ENCODE measurements at places on chromosomes 5 and 9. TPM values are rescaled to one million over a fixed set of nuclear protein-coding genes. Genes with fewer than 3 reads are reported as not detected.

Gene VCAN
- total RNA-seq, result 0.30 TPM

Gene NR5A1
- not detected for total RNA-seq

Gene TAF11L5
- not detected for total RNA-seq

- no peaks in the 10 kb centered on the region for H3K27me3 ChIP-seq
- no peak for DNase-seq
- H3K27ac ChIP-seq, result peak overlapping the region; percentile 96
- peak overlapping the region; percentile 86 for H3K4me3 ChIP-seq
- peaks cover 14% of the 10 kb centered on the region for H3K4me1 ChIP-seq
Observed at GRCh38 chr5:34007201-34007620, 639 bp downstream of the AMACR start.

DNA sequence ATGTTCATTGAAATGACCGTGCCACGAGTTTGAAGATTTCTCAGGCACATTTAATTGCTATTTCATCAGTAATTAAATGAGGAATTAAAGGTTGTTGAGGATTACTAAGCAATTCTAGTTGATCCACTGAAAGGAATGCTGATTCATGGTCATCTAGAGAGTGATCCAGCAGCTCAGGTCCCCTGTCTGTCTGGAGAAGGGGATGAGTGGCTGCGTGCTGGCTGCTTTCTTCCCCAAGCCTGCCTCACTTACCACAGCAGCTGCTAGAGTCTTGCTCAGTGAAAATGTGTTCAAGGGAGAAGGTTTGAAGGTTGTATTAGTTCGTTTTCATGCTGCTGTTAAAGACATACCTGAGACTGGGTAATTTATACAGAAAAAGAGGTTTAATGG is 7.8 kb upstream of the TGFBI start:
- peaks cover 45% of the 10 kb centered on the region for H3K4me1 ChIP-seq
- H3K27me3 ChIP-seq, result no peaks in the 10 kb centered on the region
- H3K27ac ChIP-seq, result no peak overlapping the region
- no peaks in the 10 kb centered on the region for H3K36me3 ChIP-seq
- DNase-seq, result no peak

GRCh38 chr9:116134975-116135374 is 18.6 kb upstream of the PAPPA start:
- H3K27ac ChIP-seq, result no peak overlapping the region
- no peaks in the 10 kb centered on the region for H3K36me3 ChIP-seq
- H3K27me3 ChIP-seq, result no peaks in the 10 kb centered on the region

- no peaks in the 10 kb centered on the region for H3K36me3 ChIP-seq
- H3K27ac ChIP-seq, result peak overlapping the region; percentile 95
Observed at GRCh38 chr9:36191686-36192085, 965 bp downstream of the CLTA start.

Data from esophagus squamous epithelium (tissue), 5 donors.